CD4-positive, alpha-beta T cell treated with Interferon alpha-2 for 1 hour (primary cell): ENCODE measurements at places on chromosomes 2 and 18.

DNA sequence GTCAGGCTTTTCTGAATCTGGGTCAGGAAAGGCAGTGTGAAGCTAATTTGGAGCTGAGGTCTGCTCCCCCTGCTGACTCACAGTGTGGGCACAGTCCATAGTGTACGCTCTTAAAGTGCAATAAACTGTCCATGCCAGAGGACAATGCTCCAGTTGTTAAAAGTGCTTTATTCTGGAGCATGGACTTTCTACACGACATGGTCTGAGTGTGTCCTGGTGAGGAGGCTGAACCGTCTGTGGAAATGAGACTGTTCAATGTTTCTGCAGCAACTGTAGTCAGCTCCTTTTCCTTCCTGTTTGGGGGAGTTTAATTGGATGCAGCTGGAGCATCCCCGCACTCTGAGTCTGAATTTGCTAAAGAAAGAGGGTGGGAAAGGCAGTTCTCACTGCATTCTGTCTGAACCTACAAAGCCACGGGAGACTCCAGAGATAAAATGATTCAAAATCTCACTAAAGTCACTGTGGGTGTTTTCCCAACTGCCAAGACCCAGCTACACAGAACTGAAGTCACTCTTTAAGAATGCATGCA lies 110.2 kb upstream of the TRIB2 start:
- DNase-seq, result peak; percentile 18

- no peak for DNase-seq
These were observed 159.0 kb upstream of the TMEM200C start for GRCh38 chr18:6054256-6054842.

GRCh38 chr2:39476524-39476923 lies 39.4 kb upstream of the MAP4K3 start:
- no peak for DNase-seq

DNA sequence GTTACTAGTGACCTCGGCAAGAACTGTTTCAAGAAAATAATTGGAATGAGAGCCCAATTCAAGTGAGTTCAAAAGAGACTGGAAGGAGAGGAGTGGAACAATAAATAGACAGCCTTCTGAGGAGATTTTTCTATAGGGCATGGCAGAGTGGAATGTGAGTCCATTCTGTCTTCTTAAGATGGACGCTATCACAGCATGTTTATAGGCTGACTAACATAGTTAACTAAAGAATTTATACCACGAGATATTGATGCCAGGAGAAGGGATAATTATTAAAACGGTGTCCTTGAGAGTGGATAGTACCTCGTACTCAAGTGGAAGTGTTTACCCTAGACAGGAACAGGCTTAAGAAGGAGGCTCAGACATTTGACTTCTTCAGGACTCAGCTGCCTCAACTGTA lies 143.5 kb upstream of the RBBP8 start:
- no peak for DNase-seq

DNA sequence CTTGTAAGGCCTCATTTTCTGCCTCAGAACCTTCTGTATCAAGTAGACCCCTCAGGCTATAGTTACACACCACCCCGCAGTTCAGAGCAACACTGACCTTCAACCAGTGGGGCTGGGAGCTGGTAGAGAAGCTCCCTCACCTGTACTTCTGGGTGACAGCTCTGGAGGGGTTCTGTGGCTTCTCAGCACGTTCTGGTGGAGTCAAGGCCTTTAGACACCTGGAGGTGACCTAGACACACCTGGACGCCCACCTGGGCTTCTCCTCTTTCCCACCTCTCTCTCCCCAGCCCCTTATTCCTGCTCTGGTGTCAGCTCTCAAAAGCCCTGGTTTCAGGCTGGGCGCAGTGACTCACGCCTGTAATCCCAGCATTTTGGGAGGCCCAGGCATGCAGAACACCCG lies 7.3 kb upstream of the CIB4 start:
- DNase-seq, result no peak

DNA sequence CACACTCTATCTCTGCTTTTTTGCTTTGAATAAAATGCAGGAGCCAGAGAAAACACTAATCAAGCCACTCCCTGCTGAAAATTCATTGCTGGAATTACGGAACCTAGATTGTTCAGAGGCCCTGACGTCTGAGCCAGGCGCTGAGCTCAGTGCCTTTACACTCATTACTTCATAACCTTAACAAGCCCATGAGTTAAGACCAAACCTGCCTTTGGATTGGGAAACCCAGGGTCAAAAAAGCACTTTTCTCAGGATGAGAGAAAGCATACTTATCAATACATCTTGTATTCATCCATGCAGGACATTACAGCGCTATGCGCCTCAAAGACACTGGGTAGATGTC lies 762 bp downstream of the INO80C start:
- DNase-seq, result no peak

GRCh38 chr2:16623564-16624435 lies 41.8 kb downstream of the CYRIA start:
- no peak for DNase-seq

DNA sequence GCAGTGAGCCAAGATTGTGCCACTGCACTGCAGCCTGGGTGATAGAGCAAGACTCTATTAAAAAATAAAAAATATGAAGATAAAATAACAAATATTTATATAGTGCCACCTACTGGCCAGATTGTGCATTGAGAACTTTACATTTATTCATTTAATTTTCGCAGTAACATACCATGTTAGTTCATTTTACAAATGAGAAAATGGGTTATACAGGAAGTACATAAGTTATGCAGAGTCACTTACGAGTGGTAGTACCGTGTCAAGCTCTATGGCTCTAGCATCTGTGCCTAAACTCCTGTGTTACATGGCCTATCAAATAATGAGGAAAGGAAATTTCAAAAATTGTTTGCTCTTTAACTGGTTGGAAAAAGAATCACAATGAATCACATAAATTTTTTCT lies 27.9 kb downstream of the RIF1 start:
- DNase-seq, result peak; percentile 53
